ENCODE measurements at places on chromosomes 1 and 21.

DNA sequence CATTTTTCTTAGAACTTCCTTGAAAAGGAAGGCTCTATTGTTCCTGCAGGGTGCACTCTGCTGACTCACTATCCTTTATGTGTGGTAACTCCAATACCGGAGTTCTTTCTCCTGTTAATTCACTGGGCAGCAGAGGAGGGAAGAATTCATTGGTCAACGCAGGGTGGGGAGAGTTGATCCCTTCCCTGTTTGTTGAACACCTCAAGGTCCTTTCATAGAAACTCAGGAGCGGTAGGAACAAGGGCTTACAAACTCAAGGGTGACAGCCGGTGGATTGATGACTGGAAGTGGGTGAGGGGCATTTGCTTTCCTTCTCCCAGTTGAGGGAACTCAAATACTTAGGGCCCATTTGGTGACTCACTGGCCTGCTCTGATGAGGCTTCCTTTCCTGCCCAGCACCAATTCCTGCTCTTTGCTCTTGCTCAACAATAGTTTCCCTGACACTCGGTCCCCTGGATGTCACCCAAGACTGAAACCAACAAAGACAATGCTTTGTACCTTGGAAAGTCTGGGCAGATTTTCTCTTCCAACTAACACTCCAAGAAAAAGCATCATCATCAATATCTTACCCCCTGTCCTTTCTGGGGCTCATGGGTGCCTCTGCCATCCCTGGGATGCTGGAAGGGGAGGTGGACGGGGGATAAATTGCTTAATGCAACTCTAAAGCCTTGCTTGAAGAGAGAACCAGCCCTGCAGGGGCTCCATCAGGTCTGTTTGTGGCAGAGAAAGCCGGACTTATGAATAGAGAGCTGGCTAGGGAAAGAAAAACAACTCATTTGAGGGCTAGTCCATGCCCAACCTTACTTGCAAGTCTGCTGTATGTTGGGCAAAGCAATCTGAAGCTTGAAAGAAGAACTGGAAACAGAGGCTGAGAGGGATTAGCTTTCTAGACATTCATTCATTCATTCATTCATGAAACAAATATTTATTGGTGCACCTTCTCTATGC lies 9.3 kb downstream of the SLC26A9 start:
- DNase-seq: no peak

DNA sequence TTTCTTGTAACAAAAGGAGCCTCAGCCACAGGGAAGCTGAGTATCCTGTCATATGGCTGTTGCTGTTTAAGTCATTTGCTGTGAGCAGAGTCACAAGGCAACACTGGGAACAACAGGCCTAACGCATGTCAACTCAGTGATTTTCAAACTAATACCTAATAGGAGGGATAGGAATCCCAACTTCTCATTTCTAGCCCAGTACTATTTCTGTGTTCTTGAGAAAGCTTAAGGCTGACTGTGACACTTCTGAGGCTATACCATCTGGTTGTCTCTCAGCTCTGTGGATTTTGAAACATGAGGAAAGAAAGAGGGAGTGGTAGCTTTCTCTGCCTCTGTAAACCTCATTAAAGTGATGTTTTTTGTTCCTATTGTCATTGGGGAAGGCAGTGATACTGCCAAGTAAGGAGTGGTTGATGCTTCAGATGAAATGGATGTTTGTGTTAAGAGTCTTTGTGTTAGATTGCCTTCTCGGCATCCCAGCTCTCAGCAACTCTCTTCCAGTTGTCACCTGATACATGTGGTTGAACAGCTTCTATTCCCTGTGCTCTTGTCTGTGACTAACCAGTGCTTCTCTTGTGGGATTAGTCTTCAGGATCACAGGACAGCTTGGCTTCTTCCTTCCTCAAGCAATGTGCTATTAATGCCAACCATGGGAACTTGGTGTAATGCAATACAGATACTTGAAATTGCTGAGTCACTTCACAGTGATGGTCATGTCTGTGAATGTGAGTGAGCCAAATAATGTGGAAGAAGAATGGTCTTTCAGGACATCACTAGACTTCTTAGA lies 166.8 kb upstream of the IVNS1ABP start:
- no peak for DNase-seq

- DNase-seq: no peak
Measured at GRCh38 chr1:170721621-170722020, 57.7 kb downstream of the PRRX1 start.

DNA sequence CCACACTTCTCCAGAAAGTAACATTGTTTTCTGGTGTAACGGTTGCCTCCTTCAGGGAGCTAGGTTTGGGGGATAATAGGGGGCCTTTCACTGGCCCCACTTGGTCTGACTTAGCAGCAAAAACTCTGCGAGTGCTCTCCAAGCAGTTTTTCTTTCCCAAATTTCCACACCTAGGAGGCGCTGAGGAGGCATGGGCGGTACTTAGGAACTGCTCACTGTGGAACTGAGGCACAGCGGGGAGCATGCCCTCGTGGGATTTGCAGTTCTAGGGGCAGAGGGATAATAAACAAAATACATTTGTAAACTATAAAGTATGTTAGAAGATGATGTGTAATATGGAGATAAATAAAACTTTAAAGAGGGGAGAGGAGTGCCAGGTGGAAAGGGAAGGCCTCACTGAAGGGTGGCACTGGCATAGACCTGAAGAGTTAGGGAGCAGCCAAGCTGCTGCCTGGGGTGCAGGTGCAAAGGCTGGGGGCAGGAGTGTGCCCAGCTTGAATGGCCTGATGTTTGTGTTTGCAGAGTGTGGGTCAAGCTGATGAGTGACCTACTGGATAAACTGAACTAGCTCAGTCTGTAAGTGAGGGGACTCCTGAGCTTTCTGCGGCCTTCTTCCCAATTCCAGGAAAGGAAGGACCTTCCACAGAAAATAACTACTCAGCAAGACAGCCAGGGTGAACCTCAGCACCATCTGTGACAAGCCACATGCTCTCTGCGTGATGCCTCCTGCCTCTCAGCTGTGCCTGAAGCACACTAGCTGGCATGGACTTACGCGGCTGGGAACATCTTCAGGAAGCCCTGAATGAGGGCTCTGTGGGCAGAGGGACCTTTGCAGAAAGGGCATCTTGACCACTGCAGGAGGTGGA lies 1.9 kb downstream of the EPHX1 start:
- no peak for DNase-seq

DNA sequence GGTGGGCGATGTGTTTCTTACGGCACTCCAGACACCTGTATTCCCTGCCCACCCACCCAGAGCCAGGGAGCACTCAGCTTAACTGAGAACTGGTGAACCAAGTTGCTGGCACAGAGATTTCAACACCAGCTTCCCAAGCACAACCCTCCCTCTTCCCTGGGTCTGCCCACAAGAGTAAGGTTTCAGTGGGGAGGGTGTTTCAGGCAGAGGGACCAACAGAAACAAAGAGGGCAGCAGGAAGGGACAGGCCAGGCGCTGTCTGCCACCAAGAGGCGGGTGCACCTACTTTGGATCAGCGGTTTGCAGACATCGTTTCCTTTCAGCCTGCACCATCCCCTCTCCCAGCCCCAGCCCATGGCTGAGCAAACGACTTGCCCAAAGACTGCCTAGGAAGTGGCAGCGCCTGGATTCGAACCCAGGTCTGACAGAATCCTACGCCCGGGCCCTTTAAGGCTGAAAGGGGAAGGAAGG lies 21.9 kb upstream of the ALDH4A1 start:
- no peak for DNase-seq

GRCh38 chr21:26888256-26888655 lies 43.0 kb upstream of the ADAMTS1 start:
- no peak for DNase-seq

DNA sequence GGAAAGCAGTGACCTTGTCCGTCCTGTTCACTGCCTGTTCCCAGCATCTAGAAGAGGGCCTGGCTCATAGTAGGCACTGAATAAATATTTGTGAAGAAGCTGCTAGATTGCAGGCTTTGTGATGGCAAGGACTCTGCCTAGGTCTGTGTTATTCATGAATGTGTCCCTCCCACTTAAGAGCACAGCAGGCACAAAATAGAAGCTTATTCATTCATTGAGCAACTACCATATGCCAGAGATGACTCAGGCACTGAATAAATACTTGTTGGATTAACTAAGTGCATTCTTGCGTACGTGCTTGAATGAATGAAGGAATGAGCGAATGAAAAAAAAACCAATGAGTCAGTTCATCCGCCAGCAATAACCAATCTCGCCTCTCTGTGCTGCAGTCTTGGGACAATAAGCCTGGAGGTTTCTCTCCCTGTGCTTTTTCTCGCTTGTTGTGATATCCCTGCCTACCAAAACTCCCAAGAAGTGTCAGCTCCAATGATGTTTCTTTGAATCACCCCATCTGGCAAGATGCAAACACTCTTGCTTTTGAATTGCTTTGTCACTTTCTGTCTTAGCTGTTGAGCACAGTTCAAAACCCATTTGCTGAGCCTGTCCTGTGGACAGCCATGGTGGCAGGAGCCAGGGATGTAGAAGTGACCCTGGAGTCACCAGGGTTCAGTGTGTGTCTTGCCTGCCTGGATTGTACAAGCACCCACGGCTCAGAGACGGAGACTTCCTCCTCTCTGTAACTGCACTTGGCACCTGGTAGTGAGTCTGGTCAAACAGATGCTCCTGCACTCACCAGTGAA lies 143.9 kb downstream of the KAZN start:
- no peak for DNase-seq

Measured in effector memory CD8-positive, alpha-beta T cell (primary cell).